ENCODE measurements at places on chromosomes 12 and 14.

DNA sequence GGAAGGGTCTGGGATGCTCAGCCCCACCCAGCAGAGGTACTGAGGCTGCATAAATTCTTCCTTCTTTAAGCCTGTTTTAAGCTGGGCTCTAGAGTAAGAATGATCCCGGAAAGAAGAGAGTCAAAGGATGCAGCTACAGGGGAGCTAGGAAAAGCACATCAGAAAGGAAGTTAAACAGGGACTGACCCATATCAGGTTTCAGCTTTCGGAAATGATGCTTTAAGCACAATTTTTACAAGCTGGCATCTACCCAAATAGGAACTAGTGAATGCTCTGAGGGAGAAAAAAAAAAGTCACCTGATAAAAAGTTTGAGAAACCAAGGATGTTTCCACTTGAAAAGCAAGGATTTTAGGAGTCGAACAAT lies 22.0 kb downstream of the TSPAN8 start:
- no peak for DNase-seq

DNA sequence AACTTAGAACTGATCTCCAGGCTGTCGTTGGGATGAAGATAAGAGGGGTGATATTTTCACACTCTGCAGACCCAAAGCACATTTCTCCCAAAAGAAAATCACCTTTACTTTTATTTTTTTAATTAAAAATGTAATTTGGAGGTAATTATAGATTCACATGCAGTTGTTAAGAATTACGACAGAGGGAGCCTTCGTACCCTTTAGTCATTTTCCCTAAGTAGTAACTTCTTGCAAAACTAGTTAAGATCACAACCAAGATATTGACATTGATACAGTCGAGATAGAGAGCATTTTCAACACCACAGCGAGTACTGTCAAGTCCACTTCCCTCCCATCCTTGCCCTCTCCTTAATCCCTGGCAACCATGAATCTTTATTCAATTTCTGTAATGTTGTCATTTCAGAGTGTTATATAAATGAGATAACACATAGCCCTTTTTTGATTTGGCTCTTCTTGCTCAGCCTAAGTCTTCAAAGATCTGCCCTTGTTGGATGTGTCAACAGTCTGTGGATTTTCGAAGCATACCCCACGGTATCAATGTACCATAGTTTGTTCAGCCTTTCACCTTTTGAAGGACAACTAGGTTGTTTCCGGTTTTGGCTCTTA lies 39.6 kb downstream of the DNAH10 start:
- DNase-seq, result no peak

DNA sequence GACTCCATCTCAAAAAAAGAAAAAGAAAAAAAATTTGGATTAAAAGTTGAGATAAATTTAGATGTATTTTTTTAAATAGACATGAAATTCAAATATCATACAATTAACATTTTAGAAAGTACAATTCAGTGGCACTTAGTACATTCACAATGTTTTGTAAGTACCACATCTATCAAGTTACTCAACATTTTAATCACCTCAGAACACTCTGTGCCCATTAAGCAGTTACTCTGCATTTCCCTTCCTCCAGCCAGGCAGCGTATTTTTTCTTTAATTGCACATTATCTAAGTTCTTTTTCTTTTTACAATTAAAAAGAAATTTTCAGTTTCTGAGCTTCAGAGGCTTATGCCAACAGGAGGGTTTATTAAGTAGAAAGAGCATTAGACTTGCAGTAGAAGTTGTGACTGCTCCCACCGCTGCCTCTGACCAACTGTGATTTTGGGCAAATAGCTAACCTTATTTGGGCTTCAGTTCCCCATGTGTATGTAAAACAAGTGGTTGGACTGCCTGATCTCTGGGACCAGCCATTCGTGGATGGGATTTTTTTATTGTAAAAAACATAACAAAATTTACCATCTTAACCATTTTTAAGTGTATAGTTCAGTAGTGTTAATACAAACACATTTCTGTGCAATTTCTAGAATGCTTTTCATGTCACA lies 65.7 kb downstream of the WNK1 start:
- DNase-seq, result peak; percentile 21

DNA sequence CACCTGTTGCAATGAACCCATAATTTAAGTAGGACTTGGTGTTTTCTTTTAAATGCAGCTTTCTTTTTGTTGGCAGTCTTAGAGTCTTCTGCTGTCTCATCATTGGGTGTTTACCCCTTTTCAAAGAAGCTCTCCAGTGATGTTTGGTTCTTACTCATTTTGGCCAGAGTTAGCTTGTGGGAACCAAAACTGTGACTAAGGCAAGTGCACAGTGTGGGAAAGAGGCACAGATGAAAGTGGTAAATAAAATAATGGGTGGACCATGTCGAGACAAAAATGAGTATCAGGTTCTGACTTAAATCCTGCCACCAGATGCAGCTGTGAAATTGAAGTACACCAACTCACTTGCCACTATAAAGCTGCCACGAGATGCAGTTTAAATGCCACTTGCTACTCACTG lies 615.4 kb upstream of the MIS18BP1 start:
- DNase-seq, result no peak

DNA sequence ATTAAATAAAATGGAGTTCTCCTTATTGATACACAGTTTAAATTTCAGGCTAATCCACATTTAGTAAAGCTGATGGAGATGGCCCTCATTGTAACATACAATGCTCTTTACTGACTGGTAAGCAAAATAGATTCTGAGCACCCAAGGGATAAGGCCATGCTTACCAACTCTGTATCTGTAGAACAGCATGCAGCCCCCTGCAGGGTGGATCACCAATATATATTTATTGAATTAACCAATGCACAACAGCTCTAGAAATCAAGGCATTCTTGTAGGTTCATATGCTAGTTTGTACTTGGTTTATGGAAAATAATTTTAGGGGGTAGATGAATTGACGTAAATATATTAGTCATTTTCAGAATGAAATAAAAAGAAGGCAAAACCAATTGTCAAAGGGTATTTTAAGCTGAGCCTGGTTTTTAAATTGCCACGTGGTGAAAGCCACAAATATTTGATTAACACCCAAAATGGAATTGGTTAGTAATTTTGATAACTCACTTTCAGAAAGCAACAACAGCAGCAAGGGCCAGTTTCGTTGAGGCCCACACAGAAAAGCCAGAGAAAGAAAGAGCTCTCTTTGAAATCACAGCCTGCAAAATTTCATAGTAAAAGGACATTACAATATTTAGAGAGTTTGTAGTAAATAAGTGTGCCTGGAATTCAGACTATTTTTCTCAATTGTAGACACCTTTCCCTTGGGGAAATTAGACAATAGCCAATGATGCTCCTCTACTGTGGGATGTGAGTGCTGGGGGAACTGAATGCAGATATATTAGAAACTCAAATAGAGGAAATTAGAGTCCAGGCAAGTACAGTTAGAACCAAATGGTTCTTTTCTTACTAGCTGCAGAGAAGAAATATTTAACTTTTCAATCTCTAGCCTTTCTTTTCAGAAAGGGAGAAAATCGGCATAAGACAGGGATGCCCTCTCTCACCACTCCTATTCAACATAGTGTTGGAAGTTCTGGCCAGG lies 216.2 kb upstream of the ABCD2 start:
- DNase-seq, result no peak

DNA sequence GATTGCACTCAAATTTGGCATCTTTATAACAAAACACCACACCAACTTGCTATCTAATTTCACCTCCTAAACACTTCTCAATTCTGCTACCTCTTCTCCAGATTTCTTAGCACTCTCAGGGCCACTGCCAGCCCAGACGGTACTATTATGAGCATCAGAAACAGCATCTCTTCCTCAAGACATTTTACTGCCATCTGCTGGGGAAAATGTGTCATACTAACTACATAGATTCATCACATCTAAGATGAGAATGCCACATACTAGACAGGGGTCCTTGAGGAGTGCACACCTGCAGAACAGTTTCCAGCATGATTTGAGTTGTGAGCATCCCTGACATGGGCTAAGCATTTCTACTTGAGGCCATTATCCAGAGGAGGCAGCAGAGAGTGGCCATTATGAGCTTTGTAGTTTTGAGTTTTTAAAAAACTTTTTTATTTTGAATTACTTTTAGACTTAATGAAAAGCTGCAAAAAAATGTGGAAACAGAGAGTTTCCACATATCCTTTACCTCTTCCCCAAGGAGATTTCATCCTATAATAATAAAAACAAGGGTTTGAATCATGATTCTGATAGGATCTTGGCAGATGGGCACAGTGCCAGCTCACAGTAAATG lies 15.1 kb upstream of the GRIP1 start:
- peak; percentile 48 for DNase-seq

DNA sequence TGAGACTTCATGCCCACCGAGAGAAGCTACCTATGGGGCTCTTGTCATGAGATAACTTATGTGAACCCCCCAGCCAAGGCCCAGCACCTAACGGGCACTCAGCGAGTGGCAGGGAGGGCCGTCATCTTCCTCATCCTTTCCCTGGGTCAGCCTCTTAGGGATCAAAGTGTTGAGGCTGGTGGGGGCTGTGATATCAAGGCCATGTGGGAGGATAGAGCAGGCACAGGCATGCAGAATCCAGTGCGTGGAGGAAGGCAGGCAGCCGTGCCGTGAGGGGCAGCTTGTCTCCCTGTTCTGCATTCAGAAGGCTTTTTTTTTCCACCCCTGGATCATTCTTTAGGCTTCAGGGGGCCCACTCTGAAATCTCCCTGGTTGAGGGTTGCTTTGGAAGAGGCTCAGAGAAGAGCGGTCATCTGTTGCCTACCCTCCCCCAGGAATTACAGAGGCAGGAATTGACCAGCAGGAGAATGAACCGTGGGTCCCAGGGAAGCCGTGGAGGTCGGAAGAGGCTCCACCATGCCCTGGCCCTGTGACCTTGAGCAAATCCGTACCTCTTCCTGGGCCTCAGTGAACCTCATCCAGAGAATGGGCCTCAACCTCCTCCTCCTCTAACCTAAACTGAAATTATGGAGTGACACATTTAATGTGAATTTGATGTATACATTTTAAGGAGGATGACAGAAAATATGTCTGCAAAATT lies 62.8 kb downstream of the BEGAIN start:
- peak; percentile 4 for DNase-seq

DNA sequence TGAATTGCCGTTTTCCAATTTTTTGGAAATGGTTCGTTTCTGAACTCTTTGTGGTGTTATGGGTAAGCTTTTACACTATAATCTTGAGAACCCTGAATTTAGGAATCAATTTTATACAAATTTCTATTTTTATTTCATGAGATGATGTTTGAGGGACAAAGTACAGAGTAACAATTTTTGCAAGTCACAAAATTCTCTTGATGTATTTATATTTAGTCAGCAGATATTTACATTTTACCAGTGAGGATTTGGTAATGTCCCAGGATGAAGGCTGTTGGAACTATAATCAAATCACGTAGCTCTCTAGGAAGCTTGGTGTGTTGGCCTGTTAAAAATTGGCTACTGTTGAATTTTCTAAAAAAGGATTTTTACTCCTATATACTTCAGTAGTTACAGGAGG lies 24.2 kb downstream of the GPATCH2L start:
- DNase-seq, result no peak

DNA sequence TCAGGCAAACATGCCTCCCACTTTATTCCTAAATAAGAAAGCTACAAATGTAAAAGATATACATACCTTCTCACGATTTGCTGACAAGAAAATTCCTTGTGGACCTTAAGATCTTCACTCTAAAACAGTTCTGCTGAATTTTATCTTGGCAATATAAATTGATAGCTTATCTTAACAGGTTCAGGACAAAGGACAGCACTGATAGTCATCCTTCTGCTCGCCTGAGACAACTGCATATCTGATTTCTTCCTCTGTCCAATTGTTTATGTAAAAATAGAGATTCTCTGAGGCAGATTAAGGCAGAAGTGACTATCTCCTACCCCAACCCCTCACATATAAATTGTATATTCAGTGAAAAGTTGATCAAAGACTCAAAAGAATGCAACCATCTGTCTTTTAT lies 44.9 kb downstream of the CAPZA3 start:
- no peak for DNase-seq

- DNase-seq, result no peak
These were observed 314.6 kb downstream of the BCL11B start for GRCh38 chr14:98957211-98958047.

- peak; percentile 46 for DNase-seq
These were observed 267.6 kb upstream of the OR4E1 start for GRCh38 chr14:21940887-21941856.

GRCh38 chr12:54658306-54659264 lies 10.4 kb upstream of the DCD start:
- peak; percentile 85 for DNase-seq

GRCh38 chr12:128810182-128811127 lies 13.3 kb downstream of the SLC15A4 start:
- DNase-seq, result no peak

GRCh38 chr12:135138-135537 lies 68.6 kb downstream of the IQSEC3 start:
- DNase-seq, result no peak

- DNase-seq, result no peak
These were observed 10.7 kb downstream of the CCDC196 start for GRCh38 chr14:66496911-66497310.

- no peak for DNase-seq
These were observed 553.6 kb upstream of the ATP2B1 start for GRCh38 chr12:90262251-90262650.

GRCh38 chr14:64990296-64990695 lies 3.6 kb downstream of the FNTB start:
- DNase-seq, result no peak

DNA sequence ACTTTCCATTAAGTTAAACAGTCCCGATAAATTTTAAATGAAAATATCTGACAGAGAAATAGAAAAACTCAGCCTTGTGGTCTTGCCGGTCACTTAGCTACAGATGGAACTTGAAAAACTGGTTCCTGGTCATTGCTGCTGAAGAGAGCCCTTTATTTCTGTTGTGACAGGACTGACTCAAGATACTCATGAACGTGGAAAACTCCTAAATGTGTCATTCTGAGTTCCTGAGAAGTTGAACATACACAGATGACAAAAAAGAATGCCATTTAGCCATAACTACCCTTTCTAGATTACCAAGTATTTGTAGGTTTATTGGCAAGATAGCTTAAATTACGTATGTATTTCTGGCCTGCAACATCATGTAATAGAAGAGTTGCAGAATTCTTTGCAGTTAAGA lies 134.2 kb downstream of the HMGA2 start:
- DNase-seq, result peak; percentile 35

DNA sequence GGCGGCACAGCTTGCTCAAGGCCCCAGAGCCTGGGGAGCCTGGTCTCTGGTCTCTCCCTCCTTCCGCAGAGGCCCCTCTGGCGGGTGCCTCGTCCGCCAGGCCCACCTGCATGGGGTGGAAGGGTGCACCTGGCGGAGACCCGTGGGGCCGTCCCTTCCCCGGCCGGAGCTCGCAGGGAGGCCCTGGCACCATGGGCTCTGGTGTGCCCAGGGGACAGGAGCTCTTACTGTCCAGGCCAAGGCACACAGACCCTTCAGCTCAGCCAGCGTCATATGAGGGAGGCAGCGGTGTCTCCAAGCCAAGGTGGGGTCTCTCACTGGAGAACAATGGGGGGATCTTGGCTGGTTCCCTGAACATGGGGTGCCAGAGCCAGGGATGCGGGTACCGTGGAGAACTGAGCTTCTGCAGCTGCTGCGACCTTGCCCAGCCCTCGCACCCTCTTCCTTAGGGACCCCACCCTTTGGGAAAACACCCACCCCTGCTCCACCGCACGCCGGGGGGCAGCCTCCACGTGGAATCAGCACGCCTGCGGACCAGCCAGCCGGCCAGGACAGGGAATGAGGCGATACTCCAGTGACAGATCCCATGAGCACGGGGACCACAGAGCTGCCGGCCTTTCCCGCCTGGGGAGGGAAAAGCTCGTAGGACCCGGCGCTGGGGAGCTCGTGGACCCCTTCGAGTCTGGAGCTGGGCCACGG lies 25.7 kb upstream of the GALNT9 start:
- no peak for DNase-seq

- no peak for DNase-seq
These were observed 10.2 kb downstream of the MARS1 start for GRCh38 chr12:57498132-57498502.

- no peak for DNase-seq
These were observed 363.9 kb downstream of the CEP128 start for GRCh38 chr14:80577599-80577998.
